Glomerular endothelial cell (primary cell): ENCODE measurements at places on chromosomes 7 and 10.
A peak's percentile ranks its signal among the peaks of the same experiment; 100 is the strongest.

DNA sequence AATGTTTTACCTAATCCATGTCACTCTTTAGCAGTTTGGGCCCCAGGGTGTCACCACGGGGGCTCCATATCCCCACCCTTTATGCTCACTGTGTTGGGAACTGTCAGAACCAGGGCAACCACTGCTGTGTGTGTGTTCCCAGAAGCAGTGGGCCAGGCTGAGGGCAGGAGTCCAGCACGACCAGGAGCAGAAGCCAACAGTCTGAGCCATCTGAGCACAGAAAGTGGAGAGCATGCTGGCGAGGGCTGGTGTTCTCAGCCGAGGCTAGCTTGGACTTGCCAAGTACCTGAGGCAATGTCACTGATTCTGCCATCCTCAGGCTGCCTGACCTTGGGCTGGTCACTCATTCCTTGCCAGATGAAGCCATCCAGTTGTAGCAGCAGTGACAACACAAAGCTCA is 285.0 kb downstream of the BMPER start:
- DNase-seq = no peak

GRCh38 chr7:3107228-3107763 is 63.6 kb upstream of the CARD11 start:
- no peak for DNase-seq

DNA sequence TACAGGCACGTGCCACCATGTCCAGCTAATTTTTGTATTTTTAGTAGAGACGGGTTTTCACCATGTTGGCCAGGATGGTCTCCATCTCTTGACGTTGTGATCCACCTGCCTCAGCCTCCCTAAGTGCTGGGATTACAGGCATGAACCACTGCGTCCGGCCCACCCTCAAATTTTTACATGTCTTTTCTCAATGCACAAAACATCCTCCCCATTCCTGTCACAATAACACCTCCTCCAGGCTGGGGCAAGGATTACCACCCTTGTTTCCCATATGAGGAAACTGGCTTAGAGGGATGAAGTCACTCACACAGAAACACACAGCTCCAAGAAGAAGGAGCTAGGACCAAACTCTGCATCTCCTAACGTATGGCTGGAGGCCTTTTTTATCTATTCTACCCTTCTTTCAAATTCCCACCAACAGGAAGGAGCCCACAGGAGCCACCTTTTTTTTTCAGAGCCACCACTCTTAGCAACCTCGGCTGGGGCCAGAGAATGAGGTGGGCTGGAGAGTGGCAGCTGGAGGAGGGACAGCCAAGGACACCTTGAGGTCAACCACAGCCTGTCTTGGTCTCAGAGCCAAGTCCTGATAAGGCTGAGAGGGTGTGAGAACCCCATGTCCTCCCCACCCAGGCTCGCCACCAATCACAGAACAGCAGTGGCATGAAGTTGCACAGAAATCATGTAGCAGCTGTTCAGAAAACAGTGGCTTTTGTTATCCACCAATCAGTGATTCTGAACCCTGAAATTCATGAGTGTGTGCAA is 113.1 kb upstream of the PDLIM1 start:
- DNase-seq = no peak

DNA sequence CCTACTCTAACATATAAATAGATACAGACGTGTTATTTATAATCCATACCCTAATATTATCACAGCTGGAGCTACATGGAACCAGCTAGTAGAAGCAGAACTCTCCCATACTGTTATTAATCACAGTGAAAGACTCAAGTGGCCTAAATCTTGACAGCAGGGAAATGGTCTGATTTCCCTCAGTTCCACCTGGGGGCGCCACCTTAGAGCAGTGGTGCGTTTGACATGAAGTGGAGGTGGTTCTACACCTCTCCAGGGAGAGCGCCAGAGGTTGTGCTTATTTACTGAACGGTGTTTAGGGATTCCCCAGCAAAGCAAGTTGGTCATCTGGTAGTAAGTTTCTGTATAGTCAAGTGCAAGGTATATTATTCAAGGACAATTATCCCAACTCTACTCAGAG is 17.6 kb downstream of the DNTT start:
- no peak for DNase-seq

DNA sequence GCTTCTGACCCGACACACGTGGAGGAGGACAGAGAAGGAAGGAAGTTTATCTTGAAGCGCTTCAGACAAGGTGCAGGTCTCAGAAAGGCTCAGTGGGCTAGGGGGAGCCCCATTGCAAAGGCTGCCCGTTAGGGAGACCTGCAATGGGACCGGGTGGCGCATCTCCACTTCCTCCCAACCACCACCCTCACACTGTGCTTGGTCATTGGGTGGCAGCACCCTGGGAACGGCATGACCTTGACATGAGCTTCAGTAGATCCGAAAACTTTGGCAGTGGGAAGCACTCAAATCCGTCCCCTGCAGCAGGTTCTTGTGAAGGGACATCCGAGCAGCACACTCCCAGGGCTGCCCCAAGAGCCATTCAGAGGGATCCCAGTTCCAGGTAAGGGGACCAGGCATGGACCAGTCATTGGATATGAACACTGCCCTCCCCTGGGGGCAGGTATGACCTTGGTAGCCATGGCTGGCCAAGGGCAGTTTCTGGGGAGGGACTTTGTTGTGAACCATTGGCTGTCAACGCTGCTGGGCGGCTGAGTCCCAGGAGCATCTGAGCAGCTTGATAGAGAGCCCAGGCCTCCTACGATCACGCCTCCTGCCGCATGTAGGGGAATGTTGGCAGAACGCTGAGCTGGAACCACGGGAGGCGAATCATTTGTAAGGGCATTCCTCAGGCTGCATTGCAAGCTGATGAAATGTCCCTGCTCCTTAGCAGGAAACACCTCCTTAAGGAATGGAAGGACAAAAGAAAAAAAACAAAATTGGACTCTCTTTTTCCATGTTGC is 31.7 kb downstream of the GALNTL5 start:
- DNase-seq = no peak

DNA sequence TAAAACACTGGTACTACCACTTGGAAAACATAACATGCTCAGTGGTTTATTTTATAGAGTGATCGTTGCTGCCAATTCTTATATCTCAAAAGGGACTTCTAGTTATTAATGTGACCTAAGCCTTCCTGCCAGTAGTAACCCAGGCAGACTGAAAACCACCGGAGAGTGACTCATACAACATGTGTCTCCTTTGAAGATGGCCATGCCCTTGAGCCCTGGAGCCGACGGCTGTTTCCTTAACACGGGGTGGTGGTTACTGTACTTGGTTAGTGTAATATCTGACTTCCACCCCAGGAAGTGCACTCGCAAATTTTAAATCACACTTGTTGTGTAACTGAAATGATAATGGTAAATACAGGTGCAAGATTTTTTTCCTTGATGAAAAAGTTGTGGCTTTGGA is 30.5 kb downstream of the JAKMIP3 start:
- peak; percentile 18 for DNase-seq

DNA sequence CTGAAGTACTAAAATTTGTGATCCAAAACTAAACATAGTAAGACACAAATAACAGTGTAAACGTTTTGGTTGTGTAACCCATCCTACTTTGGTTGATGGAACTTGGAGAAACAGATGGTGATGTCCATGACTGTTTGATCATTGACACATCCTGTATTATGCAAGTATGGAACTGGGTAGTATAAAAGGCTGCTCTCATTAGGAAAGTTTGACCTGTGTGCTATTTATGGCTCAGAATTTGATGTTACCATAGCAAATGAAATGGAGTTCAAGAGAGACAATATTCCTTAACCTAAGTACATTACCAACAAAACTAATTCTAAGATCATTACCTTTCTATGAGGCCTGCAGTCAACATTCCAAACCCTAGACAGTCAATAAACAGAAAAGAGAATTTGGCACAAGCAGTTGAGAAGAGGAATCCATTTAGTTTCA is 39.9 kb downstream of the DKK1 start:
- no peak for DNase-seq

DNA sequence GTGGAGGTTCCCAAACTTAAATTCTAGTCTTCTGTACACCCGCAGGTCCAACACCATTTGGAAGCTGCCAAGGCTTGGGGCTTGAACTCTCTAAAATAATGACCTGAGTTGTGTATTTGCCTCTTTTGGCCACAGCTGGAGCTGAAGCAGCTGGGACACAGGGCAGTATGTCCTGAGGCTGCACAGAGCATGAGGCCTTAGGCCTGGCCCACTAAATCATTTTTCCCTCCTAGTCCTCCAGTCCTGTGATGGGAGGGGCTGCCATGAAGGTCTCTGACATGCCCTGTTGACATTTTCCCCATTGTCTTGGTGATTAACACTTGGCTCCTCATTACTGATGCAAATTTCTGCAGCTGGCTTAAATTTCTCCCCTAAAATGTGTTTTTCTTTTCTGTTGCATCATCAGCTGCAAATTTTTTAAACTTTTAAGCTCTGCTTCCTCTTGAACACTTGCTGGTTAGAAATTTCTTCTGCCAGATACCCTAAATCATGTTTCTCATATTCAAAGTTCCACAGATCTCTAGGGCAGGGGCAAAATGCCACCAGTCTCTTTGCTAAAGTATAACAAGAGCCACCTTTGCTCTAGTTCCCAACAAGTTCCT is 43.6 kb upstream of the WNT16 start:
- no peak for DNase-seq

DNA sequence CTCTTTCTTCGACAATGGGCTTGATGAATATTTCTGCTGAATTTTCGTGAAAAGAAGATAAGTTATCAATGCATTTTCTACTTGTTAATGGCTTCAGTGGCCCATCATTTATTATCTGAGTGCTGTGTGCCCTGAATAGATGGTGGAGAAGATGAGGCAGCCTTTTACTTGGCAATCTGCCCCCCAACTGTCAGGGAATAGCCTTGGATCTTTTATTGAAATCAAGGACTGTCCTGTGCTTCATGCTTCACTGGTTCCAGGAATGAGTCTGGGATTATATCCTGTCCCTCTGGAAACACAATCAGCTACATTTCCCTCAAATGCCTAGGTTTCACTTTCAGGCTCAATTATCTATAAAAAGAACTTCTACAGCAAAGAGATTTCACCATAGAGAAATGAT is 75.9 kb upstream of the NXPH1 start:
- DNase-seq = no peak

DNA sequence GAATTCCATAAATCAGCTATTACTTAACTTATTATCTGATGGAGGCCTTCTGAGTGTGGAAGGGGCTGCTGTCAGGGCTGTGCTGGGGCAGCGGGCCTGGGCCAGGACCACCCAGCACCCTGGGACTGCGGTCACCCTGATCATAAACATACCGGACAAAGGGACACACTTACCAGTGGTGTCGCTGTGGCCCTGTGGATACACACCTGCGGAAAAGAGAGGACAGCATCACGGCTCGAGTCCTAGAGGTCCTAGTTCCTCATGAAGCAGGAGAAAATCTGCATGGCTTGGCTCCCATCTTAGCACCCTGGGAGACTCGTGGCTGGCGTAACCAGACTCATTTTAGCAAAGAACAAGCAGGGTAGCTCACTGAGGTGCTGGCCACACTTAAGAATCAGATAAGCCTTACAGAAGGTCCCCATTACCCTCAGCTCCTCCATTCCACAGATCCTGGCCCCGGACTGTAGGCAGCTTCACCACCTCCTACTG is 17.7 kb downstream of the IL15RA start:
- DNase-seq = no peak

DNA sequence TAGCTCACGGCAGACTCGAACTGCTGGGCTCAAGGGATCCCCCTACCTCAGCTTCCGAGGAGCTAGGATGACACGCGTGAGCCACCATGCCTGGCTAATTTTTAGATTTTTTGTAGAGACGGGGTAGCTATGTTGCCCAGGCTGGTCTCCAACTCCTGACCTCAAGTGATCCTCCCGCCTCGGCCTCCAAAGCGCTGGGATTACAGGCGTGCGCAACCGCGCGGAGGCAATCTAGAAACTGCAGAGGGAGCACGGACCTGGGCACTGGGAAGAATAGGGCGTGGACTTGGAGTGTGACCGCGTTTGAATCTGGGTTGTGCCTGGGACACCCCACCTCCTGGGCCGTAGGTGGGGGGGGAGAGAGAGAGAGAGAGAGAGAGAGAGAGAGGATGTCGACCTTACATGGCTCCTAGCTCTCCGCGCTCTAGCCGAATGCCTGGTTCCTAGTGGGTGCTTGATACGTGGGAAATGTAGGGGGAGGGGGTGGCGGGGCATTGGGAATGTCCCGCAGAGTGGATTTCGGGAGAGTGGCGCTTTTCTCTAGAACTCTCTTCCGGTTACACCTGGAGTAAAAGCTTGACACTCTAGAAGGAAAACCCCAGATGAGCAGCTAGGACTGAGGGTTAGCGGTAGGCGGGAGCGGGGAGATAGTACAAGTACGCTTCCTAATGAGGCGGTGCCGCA is 1.2 kb upstream of the MAP3K8 start:
- DNase-seq = no peak

DNA sequence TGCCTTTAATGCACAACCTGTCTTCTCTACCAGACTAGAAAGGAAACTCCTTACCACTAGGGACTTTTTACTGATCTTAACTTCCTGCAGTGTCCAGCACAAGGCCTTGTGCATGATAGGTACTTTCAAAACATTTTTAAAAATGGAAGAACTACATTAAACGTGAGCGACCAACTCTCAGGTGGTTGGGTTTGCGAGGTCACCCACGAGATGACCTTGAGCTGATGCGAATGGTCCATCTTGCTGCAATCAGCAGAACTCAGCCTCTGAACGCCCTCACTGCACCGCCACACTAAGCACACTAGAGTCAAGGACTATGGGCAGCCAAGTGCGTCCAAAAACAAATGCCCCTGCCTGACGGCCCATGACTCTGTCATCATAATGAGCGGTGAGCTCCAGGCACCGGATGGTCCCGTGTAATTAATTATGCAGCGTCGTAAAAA is 34.9 kb upstream of the PTF1A start:
- no peak for DNase-seq

DNA sequence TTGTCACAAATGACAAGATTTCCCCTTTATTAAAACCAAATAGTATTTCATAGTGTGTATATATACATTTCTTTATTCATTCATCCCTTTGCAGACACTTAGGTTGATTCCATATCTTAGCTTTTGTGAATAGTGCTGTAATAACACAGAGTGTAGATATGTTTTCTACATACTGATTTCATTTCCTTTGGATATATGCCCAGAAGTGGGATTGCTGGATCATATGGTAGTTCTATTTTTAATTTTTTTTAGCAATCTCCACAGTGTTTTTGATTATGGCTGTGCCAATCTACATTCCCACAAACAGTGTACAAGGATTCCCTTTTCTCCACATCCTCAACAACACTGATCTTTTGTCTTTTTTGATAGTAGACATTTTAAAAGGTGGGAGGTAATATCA is 46.4 kb downstream of the CSTF2T start:
- DNase-seq = no peak

DNA sequence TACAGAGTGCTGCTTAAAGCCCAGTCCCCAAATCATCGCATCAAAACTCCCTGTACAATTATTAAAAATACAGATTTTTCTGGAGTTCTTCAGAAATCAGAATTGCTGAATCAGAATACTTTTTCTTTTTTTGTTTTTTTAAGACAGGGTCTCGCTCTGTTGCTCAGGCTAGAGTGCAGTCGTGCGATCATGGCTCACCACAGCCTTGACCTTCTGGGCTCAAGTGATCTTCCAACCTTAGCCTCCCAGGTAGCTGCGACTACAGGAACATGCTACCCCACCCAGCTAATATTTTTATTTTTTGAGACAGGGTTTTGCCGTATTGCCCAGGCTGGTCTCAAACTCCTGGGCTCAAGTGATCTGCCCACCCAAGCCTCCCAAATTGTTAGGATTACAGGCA is 3.9 kb downstream of the BBIP1 start:
- no peak for DNase-seq
